ENCODE measurements at places on chromosomes 7 and 10. TPM values are rescaled to one million over a fixed set of nuclear protein-coding genes. Genes with fewer than 3 reads are reported as not detected.
A peak's percentile ranks its signal among the peaks of the same experiment; 100 is the strongest.

- DNase-seq, result no peak
Observed at GRCh38 chr10:8444630-8445029, 390.1 kb downstream of the GATA3 start.

CALCR gene
- not detected for total RNA-seq

BLOC1S2 gene
- total RNA-seq, result 86.7 TPM

DNA sequence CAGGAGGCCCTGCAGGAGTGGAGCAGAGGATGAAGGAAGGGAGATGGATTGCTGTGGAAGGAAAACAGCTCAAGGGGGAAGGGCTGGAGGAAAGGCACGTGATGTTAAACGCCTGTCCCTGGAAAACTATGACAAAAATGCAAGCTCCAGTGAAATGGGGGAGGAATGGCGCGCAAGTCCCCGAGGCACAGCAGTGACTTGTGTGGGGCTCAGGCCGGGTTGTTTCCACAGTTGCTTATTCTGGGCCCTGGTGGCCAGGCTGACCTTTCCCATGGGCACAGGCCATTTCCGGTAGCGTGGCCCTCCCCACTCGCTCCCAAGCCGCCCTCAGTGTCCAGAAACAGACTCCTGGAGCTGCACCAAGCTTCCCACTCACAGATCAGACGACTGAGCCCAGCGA, 68.1 kb upstream of the PDGFA start:
- no peak for DNase-seq

DNA sequence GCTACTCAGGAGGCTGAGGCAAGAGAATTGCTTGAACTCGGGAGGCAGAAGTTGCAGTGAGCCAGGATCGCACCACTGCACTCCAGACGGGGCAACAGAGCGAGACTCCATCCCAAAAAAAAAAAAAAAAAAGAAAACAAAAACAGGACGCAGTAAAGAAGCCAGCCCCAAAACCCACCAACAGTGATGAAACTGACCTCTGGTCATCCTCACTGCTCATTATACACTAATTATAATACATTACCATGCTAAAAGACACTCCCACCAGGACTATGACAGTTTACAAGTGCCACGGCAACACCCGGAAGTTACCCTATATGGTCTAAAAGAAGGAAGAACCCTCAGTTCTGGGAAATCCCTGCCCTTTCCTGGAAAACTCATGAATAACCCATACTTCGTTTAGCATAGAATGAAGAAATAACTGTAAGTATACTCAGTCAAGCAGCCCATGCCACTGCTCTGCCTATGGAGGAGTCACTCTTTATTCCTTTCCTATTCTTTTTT, 40.0 kb upstream of the EIF4H start:
- DNase-seq, result peak; percentile 34

DNA sequence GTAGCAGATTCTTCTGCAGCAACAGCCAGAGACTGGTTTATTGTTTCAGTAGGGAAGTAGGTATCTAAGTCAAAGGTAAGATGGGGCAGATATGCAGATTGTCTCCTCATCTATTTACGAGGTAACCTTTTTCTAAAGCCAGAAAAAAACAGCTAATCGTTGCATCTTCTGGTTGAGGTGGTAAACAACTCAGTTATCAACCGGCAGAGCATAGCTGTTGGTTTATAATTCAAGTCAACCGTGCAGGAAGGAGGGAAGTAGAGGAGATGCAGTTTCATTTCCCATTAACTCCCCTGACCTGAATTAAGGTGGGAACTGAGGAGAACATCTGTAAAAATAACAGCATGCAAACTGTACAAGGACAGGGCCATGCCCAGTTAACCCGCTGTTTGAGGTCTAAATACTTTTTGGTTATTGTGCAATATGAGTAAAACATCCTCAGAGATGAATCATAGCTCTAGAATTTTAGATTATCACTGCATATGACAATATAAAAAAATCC, 156.5 kb upstream of the ITGB1 start:
- DNase-seq, result peak; percentile 59

DNA sequence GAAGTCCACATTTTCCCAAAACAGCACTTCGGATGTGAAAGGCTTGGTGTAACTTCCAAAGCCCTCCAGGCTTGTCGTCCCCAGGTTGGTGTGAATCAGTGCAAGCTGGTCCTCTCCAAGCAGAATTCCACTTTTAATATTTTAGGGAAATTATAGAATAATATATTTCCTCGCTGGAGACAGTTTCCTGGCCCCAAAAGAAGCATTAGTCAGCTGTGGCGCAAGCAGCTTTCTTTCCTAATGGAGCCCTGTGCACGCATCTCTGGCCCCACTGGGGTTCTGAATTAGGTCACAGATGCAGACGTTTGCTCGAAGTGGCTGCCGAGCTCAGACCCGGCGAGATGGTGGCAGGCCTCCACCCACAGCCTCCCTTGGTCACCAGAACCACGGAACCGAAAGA, 33.3 kb upstream of the MNX1 start:
- peak; percentile 59 for DNase-seq

DNA sequence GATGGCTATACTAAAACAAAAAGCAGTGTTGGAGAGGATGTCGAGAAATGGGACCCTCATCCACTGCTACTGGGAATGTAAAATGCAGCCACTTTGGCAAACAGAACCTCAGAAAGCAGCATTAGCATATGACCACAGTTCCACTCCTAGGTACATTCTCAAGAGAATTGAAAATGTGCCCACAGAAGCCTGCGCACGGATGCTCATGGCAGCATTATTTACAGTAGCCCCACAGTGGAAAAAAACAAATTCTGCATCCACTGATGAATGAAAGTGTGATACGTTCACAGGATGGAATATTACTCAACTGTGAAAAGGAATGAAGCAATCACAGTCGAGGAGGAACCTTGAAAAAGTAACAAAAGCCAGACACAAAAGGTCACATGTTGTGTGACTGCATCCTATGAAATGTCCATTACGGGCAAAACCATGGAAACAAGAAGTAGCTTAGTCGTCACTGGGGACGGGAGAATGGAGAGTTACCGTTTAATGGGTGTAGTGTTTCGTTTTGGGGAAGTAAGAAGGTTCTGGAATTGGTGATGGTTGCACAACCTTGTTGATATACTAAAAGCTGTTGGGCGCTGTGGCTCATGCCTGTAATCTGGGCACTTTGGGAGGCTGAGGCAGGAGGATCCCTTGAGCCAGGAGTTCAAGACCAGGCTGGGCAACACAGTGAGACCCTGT, 2.5 kb upstream of the UPK3B start:
- peak; percentile 18 for DNase-seq

PRLHR gene
- total RNA-seq, result not detected

DNA sequence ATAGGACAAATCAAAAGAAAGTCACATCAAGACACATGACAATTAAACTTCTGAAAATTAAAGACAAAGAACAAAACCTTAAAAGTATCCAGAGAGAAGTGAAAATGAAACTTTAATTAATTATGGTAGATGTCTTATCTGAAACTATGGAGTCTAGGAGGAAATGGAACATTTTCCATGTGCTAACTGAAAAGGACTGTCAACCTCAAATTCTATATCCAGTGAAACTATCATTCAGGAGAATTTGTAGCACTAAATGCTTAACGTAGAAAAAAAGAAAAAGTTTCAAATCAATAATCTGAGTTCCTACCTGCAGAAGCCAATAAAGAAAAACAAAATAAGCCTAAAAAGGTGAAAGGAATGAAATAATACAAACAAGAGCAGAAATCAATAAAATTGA, 33.1 kb upstream of the C10orf71 start:
- no peak for DNase-seq

ANKRD7 gene
- not detected for total RNA-seq

GRCh38 chr7:107972075-107972482, 30.9 kb downstream of the LAMB1 start:
- DNase-seq, result peak; percentile 91

- peak; percentile 74 for DNase-seq
Observed at GRCh38 chr10:98041352-98042043, 11.1 kb upstream of the CRTAC1 start.

DNA sequence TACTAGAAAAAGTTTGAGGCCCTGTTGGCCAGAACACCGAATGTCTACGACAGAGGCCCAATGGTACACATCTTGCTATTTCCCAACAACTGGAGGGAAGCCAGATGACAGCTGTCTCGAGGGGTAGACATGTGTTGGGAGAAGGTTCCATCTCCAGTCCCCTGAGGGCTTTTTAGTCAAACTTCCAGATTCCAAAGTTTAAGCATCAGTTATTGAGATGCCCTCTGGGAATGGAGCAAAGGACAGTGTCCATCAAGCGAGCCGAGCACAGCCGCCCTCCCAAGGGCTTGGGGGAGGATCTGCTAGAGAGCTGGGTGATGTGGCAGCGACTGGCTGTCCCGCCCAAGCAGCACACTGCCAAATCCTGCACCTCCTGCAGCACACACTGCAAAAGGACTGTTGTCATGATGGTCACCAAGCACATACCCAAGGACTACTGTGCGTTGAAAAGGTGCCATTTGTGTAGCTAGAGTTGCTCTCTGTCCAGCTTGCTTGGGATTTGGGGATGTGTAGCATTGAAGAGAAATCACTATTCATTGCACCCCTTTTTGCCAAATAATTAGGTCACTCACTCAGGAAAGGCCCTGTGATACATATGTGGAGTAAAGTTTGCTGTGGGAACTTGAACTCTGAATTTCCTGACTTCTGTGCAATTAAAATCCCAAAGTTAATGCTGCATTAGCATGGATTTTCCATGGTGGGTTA, 164.6 kb downstream of the TRIL start:
- peak; percentile 68 for DNase-seq

DNA sequence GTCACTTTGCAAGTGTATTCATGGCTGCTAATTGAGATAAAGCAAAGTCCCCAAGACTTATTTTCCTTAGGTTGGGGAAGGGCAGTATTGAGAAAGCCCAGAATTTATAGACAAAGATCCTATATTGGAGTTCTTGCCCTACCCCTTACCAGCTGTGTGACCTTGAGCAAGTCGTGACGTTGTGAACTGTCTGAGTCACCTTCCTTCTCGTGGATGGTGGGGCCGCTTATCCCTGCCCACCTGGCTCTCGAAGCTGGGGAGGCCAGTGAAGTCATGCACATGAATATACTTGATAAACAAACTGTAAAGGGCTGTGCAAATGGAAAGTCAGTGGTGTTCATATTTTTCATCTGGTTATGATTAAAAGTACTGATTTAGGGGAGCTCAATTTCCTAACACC, 127.4 kb downstream of the TACC2 start:
- peak; percentile 68 for DNase-seq

UROS gene
- 55.0 TPM for total RNA-seq

- DNase-seq, result no peak
Observed at GRCh38 chr7:66771795-66772194, 31.3 kb downstream of the RABGEF1 start.

TMEM270 gene
- total RNA-seq, result not detected

- DNase-seq, result no peak
Observed at GRCh38 chr7:36614959-36615358, 109.3 kb downstream of the AOAH start.

DNA sequence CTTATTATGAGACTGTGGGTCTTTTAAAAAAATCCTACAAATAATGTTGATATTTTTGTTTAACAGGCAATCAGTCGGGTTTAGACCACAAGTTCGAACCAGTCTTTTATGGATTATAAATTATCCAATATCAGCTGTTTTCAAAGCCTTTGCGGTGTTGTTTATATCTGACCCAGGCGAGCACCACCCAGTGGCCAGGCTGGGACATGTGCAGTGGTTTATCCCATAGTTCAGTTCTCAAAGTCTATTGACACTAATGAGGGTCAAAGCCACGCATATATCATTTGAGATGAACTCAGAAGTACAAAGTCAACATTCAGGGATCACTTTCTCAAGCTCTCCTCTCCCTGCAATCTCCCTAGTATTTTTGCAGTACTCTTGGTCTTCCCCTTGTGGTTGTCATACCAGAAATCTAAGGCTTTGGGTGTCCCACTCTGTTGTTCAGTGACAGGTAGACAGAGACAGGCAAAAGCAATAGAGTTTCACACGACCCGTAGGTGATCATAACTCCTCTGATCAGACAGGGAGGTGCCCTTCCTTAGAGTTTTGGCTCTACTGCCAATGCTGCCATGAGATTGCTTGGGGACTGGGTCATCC, 117.4 kb upstream of the POM121L12 start:
- peak; percentile 11 for DNase-seq

GPC2 gene
- total RNA-seq, result 0.65 TPM

DNA sequence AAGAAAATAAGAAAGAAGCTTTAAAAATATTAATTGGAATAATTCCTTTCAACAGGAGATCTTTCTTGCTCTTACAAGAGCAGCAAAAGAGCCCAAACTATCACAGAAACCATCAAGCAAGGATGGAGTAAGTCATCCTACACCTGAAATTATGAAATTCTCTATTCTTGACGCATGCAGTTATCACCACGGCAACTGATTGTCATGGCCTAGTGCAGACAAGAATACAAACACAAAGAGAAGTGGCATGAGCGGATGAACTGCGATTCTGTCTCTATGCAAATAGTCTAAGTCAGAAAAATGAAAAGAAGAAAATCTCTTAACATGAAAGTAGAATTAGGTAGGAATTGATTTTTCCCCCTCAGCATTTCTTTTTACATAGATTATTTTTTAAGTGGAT, 54.8 kb upstream of the SLC35B4 start:
- peak; percentile 32 for DNase-seq

GRCh38 chr7:156668130-156668741, 27.7 kb downstream of the RNF32 start:
- no peak for DNase-seq

SAP25 gene
- 2.9 TPM for total RNA-seq

DNA sequence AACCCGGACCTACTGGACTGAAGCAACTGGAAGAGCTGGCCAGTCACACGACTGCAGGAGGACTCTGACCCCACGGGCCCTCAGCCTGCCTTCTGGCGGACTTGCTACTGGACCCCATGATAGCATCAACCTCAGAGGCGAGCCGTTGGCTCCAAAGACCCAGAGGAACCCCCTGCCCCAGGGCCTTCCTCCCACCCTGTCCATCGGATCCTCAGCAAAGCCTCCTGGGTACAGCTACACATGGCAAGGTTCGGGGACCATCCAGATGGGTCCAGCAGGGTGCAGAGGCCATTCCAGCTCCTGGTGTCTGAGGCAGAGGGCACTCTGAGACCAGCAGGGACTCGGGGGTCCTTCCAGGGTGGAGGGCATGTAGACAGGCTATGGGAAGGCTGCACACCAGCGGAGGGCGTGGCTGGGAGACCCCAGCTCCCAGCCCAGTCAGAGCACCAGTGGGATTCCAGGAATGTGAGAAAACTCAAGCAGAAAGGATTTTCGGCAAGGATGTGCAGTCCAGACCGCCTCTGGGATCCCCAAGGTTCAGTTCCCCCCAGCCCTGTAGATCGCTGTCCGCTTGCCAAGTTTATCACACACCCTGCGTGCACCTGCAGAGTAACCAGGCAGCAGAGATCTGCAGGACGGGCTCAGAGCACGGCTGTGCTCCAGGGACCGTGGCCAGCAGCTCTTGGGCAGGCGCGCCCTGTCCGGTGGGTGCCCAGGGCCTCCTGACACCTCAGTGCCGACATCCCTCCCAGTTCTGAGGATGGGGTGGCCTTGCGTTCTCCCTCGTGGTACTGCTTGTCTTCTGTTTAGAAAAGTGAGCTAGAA, 89.8 kb upstream of the PPP2R2D start:
- DNase-seq, result no peak
